GM23248 (cell line): ENCODE measurements at places on chromosomes 3 and 15. TPM values are rescaled to one million over a fixed set of nuclear protein-coding genes. Genes with fewer than 3 reads are reported as not detected.

LRRC58 gene
- total RNA-seq, result 29.2 and 34.4 TPM in 2 replicates

SLC28A1 gene
- not detected in 2 replicates for total RNA-seq

DNA sequence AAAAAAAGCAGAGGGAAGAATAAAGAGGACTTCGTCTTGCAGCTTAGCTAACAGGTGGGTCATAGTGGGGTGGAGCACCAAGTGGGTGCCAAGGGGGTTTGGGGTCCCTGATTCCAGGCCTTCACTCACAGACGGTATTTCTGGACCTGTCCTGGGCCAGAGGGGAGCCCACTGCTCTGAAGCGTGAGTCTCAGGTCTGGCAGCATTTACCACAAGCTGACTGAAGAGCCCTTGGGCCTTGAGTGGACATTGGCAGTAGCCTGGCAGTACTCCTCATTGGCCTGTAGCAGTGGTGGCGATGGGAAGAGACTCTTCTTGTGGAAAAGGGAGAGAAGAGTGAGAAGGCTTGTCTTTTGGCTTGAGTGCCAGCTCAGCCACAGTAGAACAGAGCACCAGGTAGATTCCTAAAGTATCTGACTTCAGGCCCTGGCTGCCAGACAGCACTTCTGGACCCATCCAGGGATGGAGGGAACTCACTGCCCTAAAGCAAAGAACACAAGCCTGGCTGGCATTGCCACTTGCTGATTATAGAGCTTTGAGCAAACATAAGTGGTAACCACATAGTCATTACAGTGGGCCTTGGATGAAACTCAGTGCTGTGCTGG lies 72.9 kb downstream of the GLDN start:
- no peak for DNase-seq

- DNase-seq, result no peak
Observed at GRCh38 chr3:151084893-151085226, 604 bp upstream of the MED12L start.

DNA sequence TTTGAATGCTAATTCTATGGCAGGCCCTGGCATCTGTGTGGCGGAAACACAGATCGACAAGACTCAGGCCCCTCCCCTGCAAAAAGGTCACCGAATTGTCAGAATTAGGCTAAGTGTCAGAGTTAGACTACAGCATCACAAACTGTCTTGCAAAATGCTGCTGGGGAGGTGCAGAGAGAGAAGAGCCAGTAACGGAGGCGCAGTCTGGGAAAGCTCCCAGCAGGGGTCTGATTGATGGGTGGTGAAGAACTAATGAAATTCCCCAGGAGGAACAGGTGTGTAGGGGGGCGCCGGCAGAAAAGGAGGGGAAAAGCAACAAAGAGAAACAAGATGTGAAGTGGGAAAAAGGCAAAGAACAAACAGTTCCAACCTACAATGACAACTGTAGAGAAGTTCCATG lies 72.7 kb upstream of the TAMM41 start:
- no peak for DNase-seq

AP2M1 gene
- total RNA-seq, result 889 and 951 TPM in 2 replicates

LAMB2 gene
- total RNA-seq, result 894 and 1,064 TPM in 2 replicates
